Activated T-helper 1 cell treated with Interleukin-2 at 50 U/mL for 16 hours (primary cell): ENCODE measurements at places on chromosomes 5 and 9.
A peak's percentile ranks its signal among the peaks of the same experiment; 100 is the strongest.

DNA sequence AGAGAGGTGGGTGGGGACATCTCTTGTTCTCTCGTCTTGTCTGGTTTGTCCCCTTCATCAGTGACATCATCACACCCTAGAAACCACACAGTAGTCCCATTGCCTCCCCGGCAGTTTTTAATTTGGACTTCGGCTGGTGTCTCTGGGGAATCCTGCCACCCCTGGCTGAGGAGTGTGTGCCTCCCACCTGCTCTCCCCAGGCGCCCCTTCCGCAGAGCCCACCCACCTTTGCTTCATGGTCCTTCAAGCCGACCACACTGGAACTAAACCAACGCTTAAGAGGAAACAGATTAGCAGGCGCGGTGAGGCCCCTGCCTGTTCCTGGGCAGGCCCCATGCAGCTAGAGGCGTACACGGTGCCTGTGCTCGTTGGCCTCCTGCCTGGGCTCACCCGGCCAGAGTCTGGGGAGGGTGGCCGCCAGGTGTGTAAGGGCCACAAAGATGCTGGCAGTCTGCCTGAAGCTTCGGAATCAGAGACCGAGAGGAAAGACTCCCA, 107.6 kb upstream of the SPRY4 start:
- DNase-seq = no peak

DNA sequence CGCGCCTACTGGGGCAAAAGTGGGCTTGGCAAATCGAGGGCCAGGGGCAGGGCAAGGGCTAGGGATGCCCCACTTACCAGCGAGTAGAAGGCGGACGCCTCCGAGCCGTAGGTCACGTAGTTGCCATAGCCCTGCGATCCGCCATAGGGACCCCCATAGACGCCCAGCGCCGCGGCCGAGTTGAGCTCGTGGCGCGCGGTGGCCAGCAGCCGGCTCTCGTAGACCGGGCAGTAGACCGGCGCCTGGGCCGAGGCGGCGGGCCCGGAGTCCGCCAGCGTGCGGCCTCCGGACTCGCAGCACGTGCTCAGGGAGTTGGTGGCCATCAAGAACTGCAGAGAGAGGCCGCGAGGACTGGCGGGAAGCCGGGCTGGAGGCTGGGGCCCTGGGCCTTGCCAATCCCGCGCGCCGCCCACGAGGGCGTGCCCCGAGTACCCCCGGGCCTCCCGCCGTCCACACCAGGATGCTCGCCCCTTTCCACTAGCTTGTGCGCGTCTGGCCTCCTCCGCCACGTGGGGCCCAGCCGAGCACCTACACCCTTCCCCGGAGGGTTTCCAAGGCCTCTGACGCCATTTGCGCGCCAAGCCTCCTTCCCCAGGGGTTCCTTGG, 891 bp downstream of the IRX4 start:
- DNase-seq = no peak

- no peak for DNase-seq
Measured at GRCh38 chr5:84438456-84438855, 53.8 kb upstream of the EDIL3 start.

DNA sequence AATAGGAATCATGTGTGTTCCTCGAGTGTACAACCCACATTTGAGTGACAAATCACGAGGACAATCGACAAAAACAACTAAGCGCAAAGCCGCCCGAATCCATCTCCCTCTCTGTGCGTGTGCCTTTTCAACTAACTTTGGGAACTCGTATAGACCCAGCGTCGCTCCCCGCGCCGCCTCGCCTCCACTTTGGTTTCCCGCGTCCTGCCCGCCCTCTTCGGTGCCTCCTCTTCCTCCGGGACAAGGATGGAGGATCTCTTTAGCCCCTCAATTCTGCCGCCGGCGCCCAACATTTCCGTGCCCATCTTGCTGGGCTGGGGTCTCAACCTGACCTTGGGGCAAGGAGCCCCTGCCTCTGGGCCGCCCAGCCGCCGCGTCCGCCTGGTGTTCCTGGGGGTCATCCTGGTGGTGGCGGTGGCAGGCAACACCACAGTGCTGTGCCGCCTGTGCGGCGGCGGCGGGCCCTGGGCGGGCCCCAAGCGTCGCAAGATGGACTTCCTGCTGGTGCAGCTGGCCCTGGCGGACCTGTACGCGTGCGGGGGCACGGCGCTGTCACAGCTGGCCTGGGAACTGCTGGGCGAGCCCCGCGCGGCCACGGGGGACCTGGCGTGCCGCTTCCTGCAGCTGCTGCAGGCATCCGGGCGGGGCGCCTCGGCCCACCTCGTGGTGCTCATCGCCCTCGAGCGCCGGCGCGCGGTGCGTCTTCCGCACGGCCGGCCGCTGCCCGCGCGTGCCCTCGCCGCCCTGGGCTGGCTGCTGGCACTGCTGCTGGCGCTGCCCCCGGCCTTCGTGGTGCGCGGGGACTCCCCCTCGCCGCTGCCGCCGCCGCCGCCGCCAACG, at the start of gene GPR150:
Gene GPR150 (plus strand): TSS at position 58 of the 840 bp plus-strand sequence. CDS start 189 bp downstream, at position 247.
- DNase-seq = peak; percentile 55

DNA sequence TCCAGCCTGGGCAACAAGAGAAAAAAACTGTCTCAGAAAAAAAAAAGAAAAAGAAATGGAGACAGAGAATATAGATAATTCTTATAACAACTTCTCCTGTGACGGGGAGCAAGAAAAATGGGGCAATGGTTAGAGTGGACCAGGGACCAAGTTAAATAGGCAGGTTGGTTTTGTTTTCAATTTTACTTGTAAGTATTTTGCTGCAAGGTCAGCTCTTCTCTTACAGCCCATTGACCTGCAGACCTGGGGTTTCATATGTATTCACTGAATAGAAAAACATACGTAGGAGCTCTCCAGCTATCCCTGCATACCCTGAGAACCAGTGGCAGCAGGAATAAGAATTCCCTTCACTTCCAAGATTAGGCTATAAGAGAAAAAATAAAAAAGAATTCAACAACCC, 29.2 kb upstream of the IL13 start:
- DNase-seq = no peak

GRCh38 chr5:73114044-73114688, 6.2 kb upstream of the TMEM171 start:
- no peak for DNase-seq

GRCh38 chr5:136016945-136017530, 11.8 kb upstream of the TGFBI start:
- no peak for DNase-seq

GRCh38 chr5:65742565-65743231, 20.7 kb downstream of the NLN start:
- no peak for DNase-seq

DNA sequence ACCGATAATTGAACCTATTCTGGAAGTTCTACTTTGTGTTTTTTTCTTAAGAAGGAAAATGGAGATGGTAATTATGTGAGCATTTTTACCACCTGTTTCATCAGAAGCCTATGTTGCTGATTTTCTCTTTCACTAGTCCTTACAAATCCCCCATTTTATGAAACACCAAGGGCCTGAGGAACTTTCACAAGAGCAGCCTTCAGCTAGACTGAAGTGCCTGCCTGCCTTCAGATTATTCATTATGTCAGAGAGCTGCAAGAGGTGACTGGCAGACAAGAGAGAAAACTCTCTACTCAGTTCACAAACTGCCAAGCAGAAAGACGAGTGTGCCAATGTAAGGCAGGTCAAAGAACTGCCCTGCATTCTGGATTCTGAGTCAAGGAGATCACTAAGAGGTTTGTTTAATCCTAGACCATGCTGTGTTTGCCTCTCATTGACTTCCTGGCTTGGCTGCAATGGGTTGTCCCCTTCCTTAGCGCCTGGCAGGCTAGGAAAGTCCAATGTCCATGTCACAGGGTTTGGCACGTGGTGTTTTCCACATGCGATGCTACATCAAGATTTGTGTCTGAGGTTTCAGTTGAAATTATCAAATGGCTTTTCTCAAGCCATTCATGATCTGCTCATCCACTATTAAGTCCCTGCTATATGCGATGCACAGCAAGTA, 143.3 kb downstream of the CDC42SE2 start:
- DNase-seq = no peak

- DNase-seq = no peak
Measured at GRCh38 chr5:73370095-73370494, 78.5 kb downstream of the FOXD1 start.

GRCh38 chr5:37248970-37249814, at the start of gene CPLANE1:
Gene CPLANE1, minus strand, starts transcription at chr5:37249376. Its CDS starts 1,678 bp downstream, at chr5:37247698.
- DNase-seq = peak; percentile 35

- no peak for DNase-seq
Measured at GRCh38 chr9:125509476-125509875, 197.5 kb downstream of the MAPKAP1 start.

GRCh38 chr5:1268666-1269065, 26.2 kb downstream of the TERT start:
- DNase-seq = peak; percentile 15

- no peak for DNase-seq
Measured at GRCh38 chr9:72497447-72498046, 23.9 kb upstream of the TMC1 start.
